ENCODE measurements at places on chromosomes 13 and 19.

DNA sequence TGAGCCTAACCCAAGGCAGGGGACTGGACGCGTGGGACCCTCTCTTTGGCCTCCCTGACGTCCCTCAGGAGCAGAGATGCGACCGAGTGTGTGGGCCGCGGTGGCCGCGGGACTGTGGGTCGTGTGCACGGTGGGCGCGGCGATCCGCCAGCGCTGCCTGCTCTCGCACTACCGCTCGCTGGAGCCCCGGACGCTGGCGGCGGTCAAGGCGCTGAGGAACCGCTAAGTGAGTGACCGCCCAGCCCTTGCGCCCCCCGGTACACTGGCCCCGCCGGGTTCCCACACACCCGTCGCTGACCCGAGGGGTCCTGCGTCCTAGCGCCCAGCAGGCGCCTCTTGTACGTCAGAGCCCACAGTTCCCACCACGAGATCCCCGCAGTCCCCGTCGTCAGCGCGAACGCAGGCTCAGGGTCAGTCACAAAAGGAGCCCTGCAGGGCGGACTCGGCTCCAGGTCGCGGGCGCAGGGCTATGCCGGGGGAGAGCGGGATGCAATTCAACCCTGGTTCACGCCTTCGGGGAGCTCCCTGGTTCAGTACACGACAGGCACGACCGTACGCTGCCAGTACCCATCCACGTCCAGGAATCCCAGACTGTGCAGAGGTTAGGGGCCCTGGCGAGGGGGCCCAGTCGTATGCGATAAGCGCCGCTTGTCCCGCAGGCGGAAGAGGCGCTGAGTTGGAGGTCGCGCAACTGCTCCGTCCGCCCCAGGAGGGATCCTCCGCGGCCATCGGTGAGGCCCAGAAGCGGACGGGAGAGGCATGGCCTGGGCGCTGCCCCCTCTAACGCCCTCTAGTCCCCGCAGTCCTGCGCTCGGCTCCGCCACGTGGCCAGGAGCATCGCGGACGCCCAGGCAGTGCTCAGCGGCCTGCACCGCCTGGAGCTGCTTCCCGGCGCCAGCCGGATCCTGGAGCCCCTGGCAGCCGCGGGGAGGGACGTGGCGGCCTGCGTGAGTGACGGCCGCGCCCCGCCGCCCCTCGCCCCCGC is 3.6 kb upstream of the IFNL2 start:
- no peak for DNase-seq

DNA sequence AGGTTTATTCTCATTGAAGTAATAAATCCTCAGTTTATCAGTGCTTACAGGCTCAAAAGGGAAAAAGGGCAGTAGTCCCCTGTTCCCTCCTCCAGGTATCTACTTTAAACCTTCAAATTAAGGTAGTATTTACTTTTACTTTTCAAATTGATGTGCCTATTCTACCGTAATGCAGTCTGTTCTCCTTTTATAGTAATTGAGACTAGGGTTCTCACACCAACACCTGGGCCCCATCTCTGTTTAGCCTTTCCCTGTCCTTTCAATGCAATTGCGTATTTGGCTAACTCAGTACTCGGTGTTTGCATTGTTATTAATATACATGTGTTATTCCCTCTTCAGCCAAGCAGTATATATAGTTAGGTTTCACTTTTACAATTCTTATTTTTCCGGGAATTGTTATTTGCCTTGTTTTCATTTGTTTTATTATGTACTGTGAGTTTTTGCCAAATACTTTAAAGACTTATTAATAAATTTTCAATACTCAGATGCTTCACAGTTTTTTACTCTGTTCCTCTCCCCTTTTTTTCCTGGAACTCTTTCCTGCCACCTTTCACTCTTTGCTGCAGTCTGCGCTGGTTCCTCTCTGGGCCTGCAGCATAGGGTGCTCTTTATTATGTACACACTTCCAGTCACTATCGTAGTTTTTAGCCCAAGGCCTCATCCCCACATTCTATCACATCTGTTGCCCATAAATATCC is 30.3 kb downstream of the USPL1 start:
- no peak for DNase-seq

- DNase-seq: no peak
Measured at GRCh38 chr19:30312582-30313352, 59.4 kb upstream of the ZNF536 start.

GRCh38 chr13:83414393-83414792 is 467.9 kb downstream of the SLITRK1 start:
- DNase-seq: no peak

GRCh38 chr19:35204799-35205732 is 23.5 kb downstream of the FAM187B start:
- no peak for DNase-seq

DNA sequence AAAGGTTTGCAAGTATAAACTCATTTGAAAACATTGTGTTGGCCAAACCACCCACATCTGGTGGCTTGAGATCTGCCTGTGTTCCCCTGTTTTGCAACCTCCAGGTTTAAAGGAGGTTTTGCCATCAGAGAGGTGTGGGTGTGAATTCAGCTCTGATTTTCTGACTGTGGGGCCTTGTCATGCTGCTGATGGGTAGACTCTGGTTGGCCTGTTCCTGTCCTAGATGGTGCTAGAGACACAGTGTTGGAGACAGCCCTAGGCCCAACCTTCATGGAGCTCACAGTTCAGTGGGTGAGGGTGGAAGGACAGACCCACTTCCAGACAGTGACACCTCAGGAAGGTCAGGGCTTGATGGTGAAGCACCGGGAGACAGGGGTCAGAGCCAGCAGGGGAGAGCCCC is 7.5 kb downstream of the RAB4B start:
- no peak for DNase-seq

DNA sequence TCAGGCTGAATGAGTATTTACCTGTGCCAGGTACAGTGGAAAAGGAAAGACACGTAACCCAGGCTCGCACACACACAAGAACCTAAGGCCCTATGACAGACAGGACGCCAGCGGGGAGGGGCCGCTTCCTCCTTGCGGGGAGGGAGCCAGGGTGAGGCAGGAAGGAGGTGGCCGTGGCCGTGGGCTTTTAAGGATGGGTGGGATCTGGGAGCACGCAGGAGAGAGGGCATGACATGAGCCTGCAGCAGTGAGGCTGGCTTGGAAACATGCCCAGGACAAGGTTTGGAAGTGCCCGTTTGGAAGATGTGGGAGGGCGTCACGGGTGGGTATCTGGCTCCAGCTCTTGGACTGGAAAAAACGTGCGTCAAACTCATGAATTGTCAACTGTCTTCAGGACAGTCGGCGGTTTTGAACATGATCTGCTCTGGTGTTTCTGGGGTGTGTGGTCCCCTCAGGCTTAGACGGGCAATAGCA is 20.1 kb downstream of the SH3GL1 start:
- no peak for DNase-seq

DNA sequence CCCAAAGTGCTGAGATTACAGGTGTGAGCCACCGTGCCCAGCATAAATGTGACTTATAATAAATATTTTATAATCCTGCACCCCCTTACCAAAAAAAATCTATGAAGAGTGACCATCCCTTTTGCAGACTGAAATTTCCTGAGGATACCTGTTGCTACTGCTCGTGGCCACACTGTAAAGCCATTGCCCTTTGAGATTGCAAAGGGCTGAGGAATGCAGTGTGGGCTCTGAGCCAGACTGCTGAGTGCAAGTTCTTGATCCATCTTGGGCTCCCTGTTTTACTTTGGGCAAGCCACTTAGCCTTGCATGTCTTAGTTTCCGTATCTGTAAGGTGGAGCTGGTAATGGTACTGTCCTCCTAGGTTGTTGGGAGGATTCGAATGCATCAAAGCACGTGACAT is 23.4 kb downstream of the SIPA1L3 start:
- no peak for DNase-seq

GRCh38 chr13:80199585-80200292 is 141.2 kb downstream of the SPRY2 start:
- no peak for DNase-seq

DNA sequence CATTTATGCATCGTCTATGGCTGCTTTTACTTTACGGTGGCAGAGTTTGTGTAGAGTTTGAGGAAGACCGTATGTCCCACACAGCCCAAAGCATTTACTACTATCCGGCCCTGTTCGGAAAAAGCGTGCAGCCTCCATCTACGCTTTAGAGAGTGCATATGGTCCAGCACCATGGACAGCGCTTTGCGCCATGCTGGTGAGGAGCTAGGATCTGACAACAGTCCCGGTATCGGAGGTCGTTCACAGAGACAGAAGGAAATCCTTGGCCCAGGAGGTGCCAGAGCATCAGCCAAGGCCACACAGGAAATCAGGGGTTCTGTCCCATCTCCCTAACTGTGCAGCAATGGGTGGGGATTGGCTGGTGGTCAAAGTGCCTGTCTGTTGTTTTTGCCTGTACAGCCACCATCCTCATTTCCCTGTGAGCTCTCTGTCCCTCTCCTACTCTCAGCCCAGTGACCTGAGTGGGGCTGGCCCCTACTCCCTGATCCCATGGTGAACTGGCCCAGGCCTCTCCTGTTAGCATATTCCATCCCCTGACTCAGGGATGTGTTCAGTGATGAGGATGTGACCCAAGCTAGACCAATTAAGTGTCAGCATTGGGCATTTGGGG is 16.2 kb upstream of the PRODH2 start:
- DNase-seq: peak; percentile 33

Measured in NCI-H1048 (cell line).